ENCODE measurements at places on chromosomes 2 and 18.

DNA sequence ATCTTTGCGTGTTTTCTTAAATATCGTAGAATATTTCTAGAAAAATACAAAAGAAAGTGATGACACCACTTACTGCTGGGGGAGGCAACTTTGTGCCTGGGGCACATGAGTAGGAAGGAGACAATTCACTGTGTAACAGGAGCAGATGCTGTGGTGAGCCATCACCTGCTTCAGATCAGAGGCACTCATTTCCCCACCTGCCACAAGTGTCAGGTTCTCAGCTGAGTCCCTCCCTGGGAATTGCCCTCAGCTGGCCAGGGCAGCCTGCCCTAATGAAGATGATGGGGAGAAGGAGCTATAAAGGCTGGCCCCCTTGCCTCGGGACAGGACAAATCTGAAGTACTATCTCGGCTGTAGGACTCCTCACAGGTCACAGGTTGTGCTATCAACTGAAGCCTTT is 322.8 kb downstream of the STK39 start:
- no peak for DNase-seq

DNA sequence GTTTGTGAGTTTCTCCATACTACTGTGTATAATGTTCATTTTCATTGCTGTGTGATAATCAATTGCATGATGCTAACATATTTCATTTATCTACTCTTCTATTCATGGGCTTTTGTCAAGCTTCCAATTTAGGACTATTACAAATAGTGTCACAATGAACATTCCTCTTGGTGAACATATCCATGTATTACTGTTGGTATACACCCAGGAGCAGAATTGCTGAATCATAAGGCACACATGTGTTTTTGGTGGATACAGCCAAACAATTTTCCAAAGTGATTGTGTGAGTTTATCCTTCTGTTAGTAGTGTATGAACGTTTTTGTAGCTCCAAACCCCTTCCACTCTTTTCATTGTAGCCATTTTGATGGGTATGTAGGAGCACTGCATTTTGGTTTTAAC is 101.6 kb upstream of the COPS8 start:
- DNase-seq = no peak

GRCh38 chr2:133509777-133510176 is 58.5 kb downstream of the NCKAP5 start:
- no peak for DNase-seq

DNA sequence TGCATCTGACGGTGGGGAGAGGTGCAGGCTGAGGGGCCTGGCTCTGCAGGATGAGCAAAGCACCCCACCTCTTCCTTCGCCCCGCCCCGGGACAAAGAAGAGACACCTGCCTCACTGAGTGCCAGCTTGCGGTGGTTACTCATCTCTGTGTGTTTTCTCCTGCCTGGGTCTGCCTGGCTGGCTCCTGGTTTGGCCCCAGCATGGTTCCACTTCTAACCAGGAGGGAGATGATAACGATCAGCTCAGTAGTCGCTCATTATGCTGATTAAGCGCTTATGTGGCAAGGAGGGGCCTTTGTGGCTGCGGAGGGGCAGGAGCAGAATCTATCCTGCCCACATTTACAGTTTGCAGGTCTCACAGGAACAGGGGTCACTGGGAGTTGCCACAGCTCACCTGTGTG is 68.7 kb upstream of the EDAR start:
- DNase-seq = no peak

- no peak for DNase-seq
Measured at GRCh38 chr18:13423352-13423751, 204.8 kb downstream of the LDLRAD4 start.

- no peak for DNase-seq
Measured at GRCh38 chr2:219969508-219969907, 342.1 kb downstream of the SLC4A3 start.

DNA sequence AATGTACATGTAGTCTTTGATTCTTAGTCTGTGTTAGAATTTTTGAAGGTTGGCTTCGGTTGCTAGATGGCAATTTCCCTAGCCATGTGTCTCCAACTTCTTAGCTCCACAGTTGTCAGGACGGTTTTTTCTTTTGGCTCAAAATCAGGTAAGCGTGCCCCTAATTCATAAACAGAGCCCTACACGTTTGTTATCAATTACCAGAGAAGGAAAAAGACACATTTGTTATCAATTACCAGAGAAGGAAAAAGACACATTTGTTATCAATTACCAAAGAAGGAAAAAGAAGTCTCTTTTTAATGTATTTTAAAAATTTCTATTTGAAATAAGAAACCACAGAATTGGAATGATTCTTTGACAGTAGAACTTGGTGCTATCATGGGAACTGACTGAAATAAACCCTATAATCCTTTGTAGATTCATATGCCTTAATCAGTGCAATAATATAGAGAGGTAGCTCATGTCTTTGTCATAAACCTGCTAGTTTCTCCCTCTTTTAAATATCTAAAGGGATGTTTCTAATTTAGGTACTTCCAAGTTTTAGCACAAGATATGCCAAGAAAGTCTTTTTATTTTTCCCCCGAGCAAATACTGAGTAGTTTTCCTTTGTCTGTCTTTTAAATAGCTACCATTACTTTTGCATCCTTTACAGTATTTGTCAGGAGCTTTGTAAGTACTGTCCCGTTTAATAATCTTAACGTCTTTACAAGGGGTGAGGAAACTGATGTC is 35.9 kb downstream of the CAMKMT start:
- no peak for DNase-seq

DNA sequence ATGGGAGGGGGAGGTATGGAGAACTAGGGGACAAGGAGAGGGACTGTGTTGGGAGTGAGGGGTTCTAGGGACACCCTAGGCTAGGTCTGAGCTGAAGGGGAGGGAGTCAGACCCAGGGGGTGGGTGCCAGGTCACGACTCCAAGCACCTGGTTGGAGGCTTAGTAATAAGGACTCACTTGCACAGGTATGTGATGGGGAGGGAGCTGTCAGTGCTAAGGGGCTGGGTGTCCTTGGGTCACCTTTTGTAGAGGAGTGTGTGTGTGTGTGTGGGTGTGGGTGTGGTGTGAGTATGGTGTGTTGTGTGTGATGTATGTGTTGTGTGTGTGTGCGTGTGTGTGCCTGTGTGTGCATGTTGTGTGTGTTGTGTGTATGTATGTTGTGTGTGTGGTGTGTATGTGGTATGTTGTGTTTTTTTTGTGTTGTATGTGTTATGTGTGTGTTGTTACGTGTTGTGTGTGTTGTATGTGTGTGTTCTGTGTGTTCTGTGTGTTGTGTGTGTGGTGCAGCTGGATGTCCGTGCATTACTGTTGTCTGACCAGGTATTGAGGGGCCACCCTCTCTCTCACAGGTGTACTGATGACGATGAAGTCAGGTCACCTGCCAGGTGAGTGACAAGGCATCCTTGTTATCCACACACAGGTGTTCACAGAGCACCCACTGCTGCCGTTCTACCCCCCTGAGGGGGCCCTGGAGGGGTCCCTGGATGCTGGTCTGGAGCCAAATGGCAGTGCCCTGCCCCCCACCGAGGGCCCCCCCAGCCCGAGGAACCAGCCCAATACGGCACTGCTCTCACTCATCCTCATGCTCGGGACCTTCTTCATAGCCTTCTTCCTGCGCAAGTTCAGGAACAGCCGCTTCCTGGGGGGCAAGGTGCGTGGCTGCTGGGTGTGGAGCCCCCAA is 9.8 kb downstream of the SLC4A3 start:
- DNase-seq = no peak

DNA sequence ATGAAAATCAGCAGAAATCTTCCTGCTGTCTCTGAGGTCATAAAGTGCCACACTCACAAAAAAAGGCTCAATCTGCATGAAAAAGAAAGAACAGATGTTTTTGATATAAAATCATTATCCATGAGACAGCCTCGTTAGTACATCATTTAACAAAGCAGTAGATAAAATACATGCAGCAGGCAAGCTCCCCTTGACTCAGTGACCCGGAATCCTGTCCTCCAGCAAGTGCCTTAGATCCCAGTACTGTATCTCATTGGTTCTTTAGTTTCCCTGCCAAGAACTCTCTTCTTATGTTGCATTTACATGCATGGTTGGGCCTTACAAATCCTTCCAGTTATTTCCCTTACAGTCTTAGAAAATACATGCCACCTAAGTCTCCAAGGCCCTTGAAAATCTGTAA is 148.9 kb upstream of the CCDC195 start:
- DNase-seq = no peak

DNA sequence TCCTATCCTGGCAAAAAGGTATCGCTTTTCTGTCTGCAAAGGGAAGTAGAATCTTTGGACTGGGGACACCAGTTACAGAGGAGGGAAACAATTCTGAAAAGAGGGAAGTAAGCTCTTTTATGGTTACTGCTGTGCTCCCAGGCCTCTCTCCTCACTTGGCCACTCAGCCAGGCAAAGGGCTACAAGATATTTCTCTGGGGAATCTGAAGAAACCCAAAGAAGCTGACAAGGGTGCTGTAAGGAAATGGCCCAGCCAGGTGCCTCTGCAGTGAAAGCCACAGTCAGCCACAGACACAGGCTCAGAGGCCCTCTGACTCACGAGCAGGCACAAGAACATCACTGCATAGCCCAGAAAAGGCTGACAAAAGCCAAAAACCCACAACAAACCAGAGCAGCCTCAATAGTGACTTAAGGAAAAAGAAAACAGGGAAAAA is 5.8 kb downstream of the HDLBP start:
- no peak for DNase-seq

- no peak for DNase-seq
Measured at GRCh38 chr2:221176667-221177066, 395.4 kb downstream of the EPHA4 start.

DNA sequence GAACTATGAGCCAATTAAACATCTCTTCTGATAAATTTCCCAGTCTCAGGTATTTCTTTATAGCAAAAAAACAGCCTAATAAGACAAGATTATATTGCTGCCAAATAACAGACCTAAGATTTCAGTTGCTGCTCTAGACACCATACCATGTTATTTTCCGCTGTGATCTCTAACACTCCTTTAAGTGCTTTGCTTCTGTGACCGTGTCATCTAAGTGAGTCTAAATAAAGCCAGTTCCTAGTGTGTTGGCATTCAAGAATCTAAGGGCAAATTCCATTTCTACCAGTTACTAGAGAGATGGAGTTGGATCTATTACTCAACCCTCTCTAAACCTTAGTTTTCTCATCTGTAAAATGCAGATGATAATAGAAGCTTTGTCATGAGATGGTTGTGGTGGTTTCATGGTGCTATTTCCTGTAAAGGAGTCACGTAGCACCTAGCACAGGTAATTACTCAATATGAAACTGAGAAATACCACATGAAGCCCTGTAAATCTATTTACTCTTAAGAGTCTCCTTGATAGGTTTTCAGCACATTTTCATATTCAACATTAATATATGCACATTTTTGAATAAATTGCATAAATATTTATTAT is 40.5 kb downstream of the SPHKAP start:
- no peak for DNase-seq

- DNase-seq = no peak
Measured at GRCh38 chr2:147843391-147843863, 1.4 kb upstream of the ACVR2A start.

GRCh38 chr2:205580212-205580987 is 101.9 kb upstream of the NRP2 start:
- DNase-seq = no peak

- DNase-seq = no peak
Measured at GRCh38 chr18:45958730-45959129, 8.4 kb downstream of the EPG5 start.

- no peak for DNase-seq
Measured at GRCh38 chr2:13543550-13543949, 826.8 kb downstream of the TRIB2 start.

DNA sequence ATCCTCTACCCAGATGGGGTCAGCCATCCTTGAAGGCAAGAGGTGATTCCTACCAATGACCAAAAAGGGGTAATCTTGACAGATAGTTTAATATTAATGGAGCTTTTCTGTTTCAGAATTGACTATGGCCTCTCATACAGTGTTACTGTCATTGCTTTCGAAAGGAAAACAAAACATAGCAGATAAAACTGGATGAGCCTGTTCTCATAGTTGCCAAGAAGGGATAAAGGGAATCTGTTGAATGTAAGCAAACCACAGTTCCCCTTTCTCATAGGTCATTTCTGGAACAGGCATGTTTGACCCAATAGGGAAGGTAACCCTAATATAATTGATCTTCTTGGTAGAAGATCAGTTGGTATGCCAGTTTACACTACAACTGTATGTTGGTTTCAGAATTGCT is 1.6 kb downstream of the RAB27B start:
- DNase-seq = no peak

All from T-helper 2 cell (primary cell).